ENCODE measurements at places on chromosomes 7 and 10.

DNA sequence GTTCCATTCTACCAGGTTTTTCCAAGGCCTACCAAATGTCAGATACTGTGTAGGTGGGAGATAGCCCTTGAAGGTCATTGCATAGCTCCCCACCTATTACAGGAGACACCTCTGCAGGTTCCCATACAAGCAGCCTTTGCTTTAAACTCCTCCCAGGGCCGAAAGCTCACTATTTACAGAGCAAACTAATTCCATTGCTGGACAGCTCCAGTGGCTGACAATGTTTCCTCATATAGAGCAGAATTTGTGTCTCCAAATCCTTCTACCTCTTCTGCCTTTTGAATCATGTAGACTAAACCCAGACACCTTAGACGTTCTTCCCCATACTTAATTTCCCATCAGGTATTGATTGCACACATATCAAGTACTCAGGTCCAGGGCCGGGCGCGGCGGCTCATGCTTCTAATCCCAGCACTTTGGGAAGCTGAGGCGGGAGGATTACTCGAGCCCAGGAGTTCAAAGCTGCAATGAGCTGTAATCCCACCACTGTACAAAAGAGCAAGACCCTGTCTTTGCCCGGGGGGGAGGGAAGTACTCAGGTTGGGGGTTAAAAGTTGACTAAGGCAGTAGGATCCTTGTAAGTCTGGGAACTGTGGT, 2.1 kb downstream of the CNNM1 start:
- no peak for DNase-seq

DNA sequence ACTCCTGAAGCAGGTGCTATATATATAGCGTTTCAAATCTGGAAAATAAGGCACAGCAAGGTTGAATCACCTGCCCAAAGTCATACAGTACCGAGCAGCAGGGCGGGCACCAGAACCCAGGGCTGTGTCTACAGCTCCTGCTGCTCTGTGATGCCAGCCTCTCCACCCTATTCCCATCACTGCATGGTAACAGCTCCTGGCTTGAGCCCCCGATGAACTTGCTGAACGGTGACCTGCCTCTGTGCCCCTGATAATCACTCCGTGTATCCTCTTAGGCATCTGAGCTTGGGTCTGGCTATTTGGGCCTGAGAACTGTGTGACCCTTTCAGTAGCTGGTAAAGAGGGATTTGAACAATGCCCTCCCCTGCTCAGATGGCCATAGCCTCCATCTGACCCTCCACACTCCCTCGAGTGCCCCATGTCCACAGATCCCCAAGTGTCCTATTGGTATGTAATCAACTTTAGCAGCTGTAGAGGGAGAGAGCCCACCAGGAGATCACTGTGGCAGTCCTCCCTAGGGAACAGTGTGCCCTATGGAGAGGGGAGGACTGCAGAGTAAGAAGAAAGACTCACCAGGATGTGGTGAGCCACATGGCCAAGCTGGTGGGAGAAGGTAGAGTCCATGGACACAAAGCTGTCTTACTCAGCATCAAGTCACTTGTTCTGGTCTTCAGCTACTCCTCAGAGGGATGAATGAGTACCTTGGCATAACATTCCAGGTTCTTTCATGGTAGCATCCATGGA, 1.1 kb upstream of the ARHGAP22 start:
- no peak for DNase-seq

DNA sequence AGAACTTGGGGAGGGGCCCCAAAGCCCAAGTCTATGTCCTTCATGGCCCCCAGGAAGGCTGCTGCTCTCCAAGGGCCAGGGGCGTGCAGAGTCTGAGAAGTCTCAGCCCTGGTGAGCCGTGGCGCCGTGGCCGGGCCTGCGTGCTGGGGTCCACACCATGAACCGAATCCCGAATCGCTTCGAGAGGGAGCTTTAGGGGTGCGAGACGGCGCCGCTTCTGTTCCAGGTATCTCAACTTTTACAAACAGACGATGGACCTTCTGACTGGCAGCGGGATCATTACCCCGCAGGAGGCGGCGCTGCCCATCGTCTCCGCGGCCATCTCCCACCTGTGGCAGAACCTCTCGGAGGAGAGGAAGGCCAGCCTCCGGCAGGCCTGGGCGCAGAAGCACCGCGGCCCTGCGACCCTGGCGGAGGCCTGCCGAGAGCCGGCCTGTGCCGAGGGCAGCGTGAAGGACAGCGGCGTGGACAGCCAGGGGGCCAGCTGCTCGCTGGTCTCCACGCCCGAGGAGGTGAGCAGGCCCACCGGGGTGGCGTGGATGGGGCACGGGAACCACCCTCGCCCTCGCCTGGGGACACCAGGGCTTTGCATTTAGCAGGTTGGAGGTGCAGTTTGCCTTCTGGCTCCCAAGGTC, 12.7 kb downstream of the STRA8 start:
- no peak for DNase-seq

DNA sequence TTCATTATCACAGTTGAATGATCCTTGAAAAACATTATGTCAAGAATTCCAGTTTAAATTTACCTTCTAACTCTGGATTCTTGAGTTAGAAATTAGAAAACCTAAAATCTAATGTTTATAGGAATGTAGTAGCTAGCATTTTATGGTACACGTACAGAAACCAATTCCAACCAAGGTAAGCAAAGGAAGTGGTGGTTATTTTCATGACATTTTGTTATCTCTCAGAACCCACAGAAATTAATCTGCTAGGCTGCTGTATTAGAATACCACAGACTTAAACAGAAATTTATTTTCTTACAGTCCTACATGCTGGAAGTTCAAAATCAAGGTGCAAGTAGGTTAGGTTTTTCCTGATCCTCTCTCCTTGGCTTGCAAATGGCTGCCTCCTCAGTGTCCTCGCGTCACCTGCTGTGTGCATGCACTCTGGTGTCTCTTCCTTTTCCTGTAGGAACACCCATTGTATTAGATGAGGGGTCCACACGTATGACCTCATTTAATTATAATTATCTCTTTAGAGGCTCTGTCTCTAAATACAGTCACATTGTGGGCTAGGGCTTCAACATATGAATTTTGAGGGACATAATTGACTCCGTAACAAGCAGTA, 8.5 kb upstream of the CSTF2T start:
- DNase-seq, result no peak

DNA sequence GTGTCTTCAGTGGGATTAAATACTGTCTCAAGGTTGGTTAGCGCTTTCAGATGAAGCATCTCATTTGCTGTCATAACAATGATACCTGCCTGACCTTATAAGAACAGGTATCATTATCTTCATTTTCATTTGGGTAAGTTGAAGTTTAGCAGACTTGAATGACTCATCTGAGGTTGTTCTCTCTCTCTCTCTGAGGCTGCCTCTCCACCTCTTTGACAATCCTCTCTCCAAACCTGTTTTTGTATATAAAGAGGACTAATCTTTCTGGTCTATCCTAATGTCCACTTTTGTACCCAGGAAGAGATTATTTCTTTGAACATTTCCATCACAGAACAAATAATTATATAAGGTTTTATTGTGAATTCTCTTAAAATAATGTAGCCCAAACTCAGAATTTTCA, 291.4 kb downstream of the KLF6 start:
- DNase-seq, result no peak

- no peak for DNase-seq
These were observed 603 bp upstream of the TWIST1 start for GRCh38 chr7:19117870-19118608.

GRCh38 chr7:5780801-5781496, 514 bp downstream of the RNF216 start:
- DNase-seq, result no peak

GRCh38 chr7:137930581-137930980, 71.3 kb downstream of the CREB3L2 start:
- no peak for DNase-seq

GRCh38 chr7:83259064-83259463, 96.4 kb upstream of the PCLO start:
- no peak for DNase-seq

DNA sequence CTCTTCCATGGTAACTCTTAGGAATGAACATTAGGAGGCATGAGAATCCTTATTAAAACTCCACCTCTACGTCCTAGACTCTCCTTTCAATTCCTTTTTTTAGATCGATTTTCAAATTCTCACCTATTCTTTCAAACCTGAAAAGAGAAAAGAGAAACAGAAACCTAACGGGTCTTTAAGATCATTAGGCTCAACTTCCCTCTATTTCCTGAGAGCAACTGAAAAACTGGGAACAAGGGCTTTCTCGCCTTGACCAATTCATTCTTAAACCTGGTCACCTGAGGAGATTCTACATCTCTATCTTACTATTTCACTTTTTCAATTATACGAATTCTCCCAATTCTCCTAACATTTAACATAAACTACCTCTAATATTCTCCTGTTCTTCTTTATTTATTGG, 2.8 kb downstream of the TFEC start:
- DNase-seq, result no peak

GRCh38 chr10:51894771-51895578, 195.6 kb upstream of the CSTF2T start:
- DNase-seq, result no peak

- DNase-seq, result no peak
These were observed 57.6 kb downstream of the USP6NL start for GRCh38 chr10:11553773-11554381.

GRCh38 chr10:129594811-129595210, 127.8 kb downstream of the MGMT start:
- DNase-seq, result no peak

- no peak for DNase-seq
These were observed 112.7 kb upstream of the KIAA1217 start for GRCh38 chr10:24096281-24096680.

DNA sequence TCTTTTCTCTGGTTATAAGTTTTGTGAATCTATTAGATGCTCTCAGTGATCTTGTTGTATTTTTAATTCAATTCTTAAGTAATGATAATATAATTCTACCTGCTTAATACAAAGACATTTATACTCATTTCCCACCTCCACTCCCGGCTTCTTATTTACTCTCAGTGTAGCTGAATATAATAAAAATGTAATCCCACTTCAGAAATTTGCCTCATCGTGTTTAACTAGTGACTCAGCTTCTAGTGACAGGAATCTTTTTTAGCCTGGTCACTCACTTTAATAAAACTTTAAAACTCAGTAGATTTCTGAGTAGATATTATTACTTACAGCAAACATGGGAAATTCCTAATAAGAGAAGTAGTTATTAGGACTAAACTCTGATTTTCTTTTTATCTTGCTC, 1506.2 kb upstream of the LRRTM3 start:
- no peak for DNase-seq

DNA sequence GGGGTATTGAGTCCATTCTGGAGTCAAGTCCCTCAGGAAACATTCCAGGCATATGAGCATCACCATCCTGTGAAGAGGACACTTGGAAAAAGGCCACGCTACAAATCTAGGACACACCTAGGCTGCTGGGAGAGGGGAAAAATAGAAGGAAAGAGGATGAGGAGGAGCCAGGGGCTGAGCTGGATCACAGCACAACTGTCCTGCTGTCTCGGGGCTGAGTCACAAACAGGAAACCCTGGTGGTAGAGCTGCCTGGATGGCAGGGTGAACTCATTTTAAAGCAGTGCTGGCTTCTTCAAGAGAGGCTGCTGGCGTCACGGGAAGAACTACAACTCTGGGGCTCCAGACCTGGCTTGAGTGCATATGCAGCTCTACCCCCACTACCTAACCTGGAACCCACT, 151.5 kb downstream of the RNF216 start:
- DNase-seq, result no peak

DNA sequence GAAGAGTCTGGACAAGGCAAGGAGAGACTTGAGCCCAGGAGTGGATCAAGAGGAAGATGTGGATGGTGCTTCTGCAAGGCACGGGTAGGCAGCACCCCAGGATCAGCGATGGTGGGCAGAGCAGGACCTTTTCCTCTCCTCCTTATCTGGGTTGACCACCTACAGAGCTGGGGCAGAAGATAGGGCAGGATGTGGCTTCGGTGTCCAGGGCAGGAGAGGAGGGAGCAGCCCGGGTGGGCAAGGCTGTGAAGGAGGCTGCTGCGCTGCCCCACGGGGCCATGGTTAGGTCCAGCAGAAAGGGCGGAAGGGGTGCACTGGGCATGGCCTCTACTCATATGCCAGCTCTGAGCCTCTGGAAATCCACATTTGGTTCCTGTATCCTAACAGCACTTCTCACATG, 20.0 kb upstream of the PARP12 start:
- DNase-seq, result no peak

- DNase-seq, result no peak
These were observed 780 bp downstream of the ALDH18A1 start for GRCh38 chr10:95655571-95656290.

DNA sequence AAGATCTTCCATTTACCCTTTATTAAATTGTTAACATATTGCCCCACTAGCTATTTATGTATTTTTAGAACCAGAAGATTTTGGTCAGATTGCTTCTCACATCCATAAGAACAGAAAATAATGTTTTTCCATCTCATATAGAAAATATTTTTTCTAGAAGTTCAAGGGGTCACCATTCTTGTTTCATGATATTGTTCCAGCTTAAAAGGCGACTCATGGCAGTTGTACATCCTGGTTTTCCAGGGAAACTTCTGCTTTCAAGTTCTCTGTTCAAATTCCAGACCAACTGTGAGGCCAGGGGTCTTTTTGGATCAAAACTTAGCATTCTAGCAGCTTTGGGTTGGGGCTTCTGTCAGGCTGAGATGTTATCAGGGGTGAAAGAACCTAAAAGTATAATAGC, 84.4 kb downstream of the LRRC4 start:
- DNase-seq, result no peak

GRCh38 chr7:67955061-67955460, 958.4 kb downstream of the TYW1 start:
- no peak for DNase-seq

DNA sequence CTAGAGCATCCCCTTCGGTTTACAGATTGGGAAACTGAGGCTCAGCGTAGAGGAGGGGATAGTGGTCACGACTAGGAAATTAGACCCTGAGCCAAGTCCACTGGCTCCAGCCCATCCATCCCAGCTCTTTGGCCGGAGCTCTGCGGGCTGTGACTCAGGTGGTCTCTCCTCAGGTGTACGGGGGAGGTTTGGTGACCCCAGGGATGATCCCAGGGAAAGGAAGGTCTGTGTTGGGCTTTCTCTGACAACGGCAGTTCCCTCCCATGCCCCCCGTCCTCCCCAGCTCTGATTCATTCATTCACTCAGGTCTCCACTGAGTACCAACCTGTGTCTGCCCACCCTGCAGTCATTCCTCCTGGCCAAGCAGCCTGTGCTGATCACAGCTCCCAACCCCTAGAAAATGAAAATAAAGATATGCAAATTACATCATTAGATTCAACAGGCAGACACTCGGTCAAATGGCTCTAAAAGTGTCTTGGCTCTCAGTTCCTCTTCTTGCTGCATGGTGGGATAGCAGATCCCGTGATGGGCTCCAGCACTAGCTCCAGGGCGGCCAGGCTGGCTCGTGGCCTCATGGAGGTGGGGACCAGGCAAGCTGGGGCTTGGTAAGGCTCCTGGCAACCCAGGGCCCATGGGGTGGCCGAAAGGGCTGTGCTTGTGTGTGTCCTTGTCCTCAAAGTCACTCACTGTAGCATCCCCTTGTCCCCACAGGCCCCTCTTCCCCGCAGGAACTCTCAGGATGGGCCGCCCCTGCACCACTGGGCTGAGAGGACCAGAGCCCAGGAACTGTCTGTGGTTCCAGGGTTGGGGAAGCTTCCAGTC, 37.8 kb downstream of the CLRN3 start:
- DNase-seq, result no peak

- no peak for DNase-seq
These were observed 50.0 kb downstream of the AMZ1 start for GRCh38 chr7:2737771-2738540.

Measured in cortex of kidney (tissue), 1 donor.